Thoracic aorta (tissue), 2 donors: ENCODE measurements at places on chromosomes 6 and 20.

DNA sequence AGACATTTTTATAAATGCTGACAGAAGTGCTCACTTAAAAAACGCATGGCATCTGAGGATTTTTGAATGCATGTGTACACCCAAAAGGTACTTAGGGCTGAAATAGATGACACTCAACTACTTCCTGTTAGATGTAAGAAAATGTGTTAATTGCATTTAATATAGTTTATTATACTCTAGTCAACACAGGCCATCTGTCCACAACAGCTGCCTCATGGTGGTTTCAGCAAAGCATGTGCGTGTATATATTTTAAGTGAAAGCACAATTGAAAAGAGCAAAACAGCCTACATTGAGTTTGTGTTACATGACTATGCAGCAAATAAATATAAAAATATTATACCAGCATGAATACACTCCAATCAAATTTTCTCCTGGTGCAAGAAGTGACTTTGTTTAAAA lies 1233.0 kb upstream of the EYS start:
- H3K4me3 ChIP-seq = no peak overlapping the region
- no peaks in the 10 kb centered on the region for H3K27me3 ChIP-seq
- H3K4me1 ChIP-seq = no peaks in the 10 kb centered on the region
- H3K36me3 ChIP-seq = no peaks in the 10 kb centered on the region
- no peak overlapping the region for H3K27ac ChIP-seq
- DNase-seq = no peak

DNA sequence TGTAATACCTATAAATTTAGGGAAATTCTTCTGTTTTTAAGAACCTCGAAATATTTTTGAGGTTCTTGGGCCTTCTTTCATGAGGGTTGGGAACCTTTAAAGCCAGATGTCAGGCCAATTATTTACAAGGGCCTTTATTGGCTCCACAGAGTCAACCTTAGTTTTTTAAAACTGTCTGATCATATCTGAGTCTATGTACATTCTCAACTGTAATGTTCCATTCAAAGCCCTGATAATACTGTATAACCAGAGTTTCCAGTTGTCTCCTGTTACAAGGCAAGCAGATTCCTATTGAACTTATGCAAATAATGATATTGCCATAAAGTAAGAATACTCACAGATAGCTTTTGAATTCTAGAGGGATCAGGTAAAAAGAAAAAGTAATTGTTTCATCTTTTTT lies 545.5 kb downstream of the EPM2A start:
- no peak overlapping the region for H3K4me3 ChIP-seq
- no peaks in the 10 kb centered on the region for H3K36me3 ChIP-seq
- no peaks in the 10 kb centered on the region for H3K27me3 ChIP-seq
- DNase-seq = no peak
- H3K27ac ChIP-seq = no peak overlapping the region

DNA sequence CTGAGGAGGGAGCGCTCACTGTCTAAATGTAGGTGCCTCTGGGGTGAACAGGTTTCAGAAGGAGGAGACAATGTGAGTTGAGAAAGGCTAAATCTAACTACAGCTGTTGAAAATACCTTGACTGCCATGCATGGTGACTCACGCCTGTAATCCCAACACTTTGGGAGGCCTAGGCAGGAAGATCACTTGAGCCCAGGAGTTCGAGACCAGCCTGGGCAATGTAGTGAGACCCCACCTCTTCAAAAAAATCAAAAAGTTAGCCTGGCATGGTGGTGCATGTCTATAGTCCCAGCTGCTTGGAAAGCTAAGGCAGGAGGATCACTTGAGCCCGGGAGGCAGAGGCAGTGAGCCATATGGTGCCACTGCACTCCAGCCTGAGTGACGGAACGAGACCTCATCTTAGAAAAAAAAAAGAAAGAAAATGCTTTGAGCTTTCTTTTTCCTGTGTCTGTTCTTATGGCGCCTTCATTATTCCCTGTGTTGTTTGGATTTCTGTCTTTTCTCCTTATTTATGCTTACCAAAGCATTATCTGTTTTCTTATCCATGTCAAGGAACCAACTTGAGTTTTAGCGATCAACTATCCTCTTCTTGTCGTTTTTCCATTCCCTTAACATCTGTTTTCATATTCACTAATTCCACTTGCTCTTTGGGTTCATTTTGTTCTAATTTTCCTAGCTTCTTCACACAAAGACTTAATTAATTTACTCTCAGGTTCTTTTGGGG lies 8.5 kb downstream of the SLC2A10 start:
- H3K27me3 ChIP-seq = no peaks in the 10 kb centered on the region
- no peak for DNase-seq
- H3K36me3 ChIP-seq = no peaks in the 10 kb centered on the region
- H3K4me3 ChIP-seq = no peak overlapping the region
- no peak overlapping the region for H3K27ac ChIP-seq

DNA sequence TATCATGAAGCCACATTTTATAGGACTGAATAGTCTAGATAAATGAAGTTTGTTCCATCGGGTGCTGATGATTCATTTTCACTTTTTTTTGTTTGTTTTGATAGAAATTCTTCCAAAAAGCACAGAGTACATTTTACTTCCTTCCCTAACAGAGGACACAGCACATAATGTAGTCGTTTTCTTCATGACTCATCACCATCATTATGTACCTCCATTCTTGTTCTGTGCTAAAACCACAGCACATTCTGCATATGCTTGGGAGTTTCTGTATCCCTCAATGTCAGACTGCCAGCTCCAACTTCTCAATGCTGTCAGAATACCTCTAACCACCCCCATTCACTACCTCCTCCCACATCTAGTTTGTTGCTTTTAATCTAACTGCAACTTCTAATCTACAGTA lies 1004.9 kb upstream of the ADGRB3 start:
- no peaks in the 10 kb centered on the region for H3K27me3 ChIP-seq
- H3K36me3 ChIP-seq = no peaks in the 10 kb centered on the region
- H3K4me1 ChIP-seq = peaks cover 18% of the 10 kb centered on the region
- H3K4me3 ChIP-seq = peak overlapping the region; percentile 15

DNA sequence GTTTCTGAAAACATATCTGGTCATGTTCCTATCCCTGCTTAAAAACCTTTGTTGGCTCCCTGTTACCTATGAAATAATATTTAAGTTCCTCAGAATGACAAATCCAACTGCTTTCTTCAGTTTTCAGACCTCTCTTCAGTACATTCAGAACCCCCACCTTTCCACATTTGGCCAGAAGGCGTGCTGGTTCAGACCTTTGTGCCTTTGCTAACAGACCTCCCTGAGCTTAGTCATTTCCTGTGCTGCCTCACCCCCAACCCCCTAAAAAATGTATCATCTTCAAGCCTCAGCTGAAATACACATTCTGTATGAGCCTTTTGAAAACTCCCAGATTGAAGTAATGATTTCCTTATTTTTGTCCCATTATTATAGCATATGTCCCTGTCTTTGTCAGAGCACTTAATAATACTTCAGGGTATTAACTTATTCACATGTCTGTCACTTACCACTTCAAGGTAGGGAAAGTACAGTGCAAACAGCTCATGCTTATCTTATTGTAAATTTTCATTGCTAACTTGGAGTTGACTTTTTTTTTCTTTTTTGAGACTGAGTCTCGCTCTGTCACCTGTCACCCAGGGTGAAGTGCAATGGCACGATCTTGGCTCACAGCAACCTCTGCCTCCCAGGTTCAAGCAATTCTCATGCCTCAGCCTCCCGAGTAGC lies 19.7 kb downstream of the FAM217A start:
- peaks cover 7% of the 10 kb centered on the region for H3K4me1 ChIP-seq
- H3K27ac ChIP-seq = no peak overlapping the region
- H3K36me3 ChIP-seq = peaks cover 52% of the 10 kb centered on the region
- DNase-seq = no peak
- H3K27me3 ChIP-seq = no peaks in the 10 kb centered on the region
- no peak overlapping the region for H3K4me3 ChIP-seq

- no peaks in the 10 kb centered on the region for H3K27me3 ChIP-seq
- no peaks in the 10 kb centered on the region for H3K36me3 ChIP-seq
- no peak overlapping the region for H3K27ac ChIP-seq
These were observed 175.3 kb downstream of the LRFN2 start for GRCh38 chr6:40411881-40412280.

- no peaks in the 10 kb centered on the region for H3K27me3 ChIP-seq
- H3K4me1 ChIP-seq = peaks cover 10% of the 10 kb centered on the region
- DNase-seq = no peak
- H3K27ac ChIP-seq = no peak overlapping the region
These were observed 326.9 kb downstream of the CD83 start for GRCh38 chr6:14444295-14444972.

DNA sequence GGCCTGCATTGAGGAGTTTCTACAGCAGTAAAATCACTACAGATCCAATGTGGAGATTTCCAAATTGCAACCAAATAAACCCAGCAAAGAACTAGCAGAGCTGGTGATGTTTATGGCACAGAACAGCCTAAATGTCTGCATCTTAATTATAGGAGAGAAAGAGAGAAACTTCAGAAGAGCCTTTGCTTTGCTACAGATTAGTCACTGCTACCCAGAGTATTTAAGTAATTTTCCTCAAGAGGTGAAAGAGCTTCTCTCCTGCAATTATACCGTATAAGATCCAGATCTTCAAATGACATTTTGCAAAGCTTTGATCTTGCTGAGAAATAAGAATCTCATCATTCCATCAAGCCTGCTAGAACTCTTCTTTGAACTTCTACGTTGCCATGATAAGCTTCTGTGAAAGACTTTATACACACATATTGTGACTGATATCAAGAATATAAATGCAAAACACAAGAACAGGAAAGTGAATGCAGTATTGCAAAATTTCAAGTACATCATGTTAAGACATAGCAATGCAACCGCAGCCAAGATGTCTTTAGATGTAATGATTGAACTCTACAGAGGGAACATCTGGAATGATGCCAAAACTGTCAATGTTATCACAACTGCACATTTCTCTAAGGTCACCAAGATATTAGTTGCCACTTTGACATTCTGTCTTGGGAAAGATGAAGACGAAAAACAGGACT lies 48.0 kb downstream of the MKKS start:
- no peak for DNase-seq
- H3K27me3 ChIP-seq = no peaks in the 10 kb centered on the region
- H3K27ac ChIP-seq = no peak overlapping the region
- H3K4me3 ChIP-seq = no peak overlapping the region
- H3K36me3 ChIP-seq = no peaks in the 10 kb centered on the region

GRCh38 chr6:152094992-152095592 lies 287.6 kb downstream of the ESR1 start:
- H3K4me1 ChIP-seq = peaks cover 53% of the 10 kb centered on the region
- H3K36me3 ChIP-seq = no peaks in the 10 kb centered on the region
- DNase-seq = peak; percentile 92
- no peak overlapping the region for H3K4me3 ChIP-seq
- H3K27me3 ChIP-seq = no peaks in the 10 kb centered on the region

DNA sequence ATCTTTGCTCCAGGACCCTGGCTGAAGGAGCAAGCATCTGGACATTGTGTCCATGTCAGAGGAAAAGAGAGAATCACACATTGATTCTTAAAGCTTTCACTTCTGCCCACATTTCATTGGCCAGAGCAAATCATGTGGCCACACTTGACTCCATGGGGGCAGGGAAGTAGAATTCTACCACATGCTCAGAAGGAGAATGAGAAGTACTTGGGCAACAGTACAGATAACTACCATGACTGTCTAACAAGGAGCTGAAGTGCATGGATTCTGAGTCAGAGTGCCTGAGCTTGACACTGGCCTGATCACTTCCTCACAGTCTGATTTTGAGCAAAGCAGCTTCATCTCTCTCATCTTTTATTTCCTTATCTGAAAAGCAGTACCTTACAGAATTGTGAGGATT lies 38.6 kb downstream of the GHRH start:
- peaks cover 46% of the 10 kb centered on the region for H3K4me1 ChIP-seq
- DNase-seq = no peak
- H3K4me3 ChIP-seq = no peak overlapping the region
- no peaks in the 10 kb centered on the region for H3K27me3 ChIP-seq
- no peak overlapping the region for H3K27ac ChIP-seq

- H3K4me1 ChIP-seq = peaks cover 37% of the 10 kb centered on the region
- no peak for DNase-seq
- H3K27ac ChIP-seq = no peak overlapping the region
- H3K4me3 ChIP-seq = no peak overlapping the region
These were observed 44.9 kb downstream of the PREX1 start for GRCh38 chr20:48782901-48783308.

DNA sequence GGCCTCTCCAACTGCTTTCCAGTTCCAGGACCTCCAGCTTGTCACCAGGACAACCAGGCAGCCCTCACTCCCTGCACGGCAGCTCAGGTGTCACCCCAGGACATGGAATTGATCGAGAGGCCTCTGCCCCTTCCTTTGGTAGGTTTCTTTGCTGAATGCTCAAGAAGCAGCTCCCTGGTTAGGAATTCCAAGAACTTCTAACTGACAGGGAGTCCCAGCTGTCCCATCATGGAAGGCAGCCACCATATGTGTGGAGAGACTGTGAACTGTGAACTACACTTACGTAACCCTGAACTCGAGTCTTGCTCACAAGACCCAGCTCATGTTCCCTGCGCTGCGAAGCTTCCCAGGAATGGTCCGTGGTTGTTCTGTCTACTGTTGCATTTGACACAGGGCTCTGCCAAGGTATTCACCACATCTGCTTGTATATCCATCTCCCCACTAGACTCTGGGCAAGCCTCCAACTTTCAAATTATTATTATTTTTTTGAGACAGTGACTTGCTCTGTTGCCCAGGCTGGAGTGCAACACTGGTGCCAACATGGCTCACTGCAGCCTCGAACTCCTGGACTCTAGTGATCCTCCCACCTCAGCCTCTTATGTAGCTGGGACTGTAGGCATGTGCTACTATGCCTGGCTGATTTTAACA lies 35.7 kb downstream of the MGME1 start:
- no peak overlapping the region for H3K27ac ChIP-seq
- H3K4me3 ChIP-seq = no peak overlapping the region
- H3K27me3 ChIP-seq = no peaks in the 10 kb centered on the region
- no peak for DNase-seq

- DNase-seq = no peak
- no peak overlapping the region for H3K27ac ChIP-seq
- H3K36me3 ChIP-seq = no peaks in the 10 kb centered on the region
- no peaks in the 10 kb centered on the region for H3K4me1 ChIP-seq
- H3K27me3 ChIP-seq = no peaks in the 10 kb centered on the region
These were observed 4.5 kb downstream of the SUN5 start for GRCh38 chr20:32999603-33000250.

GRCh38 chr20:53284696-53285095 lies 308.9 kb downstream of the ZNF217 start:
- no peak overlapping the region for H3K4me3 ChIP-seq
- H3K27me3 ChIP-seq = no peaks in the 10 kb centered on the region
- H3K27ac ChIP-seq = no peak overlapping the region
- no peak for DNase-seq

DNA sequence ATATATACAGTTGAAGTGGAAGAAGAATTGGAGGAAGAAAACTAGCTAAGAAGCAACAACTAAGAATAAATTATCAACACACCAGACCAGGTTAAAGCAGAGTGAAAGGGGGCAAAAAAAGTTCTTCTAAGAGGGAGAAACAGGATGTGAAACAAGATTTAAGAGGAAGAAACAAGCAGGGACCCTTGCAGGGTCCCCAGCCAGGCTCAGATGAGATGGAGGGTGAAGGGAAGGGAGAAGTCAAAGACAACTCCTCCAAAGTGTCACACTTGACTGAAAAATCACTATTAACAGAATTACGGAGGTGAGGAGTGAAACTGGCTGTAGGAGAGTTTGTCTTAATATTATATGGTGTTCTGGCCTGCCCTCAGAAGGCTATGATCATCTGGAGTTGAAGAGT lies 65.4 kb downstream of the MTFR2 start:
- H3K4me3 ChIP-seq = no peak overlapping the region
- no peaks in the 10 kb centered on the region for H3K27me3 ChIP-seq
- no peaks in the 10 kb centered on the region for H3K36me3 ChIP-seq
- H3K27ac ChIP-seq = no peak overlapping the region
